ENCODE measurements at places on chromosomes 16 and 17.

GRCh38 chr16:69182730-69183416 is 4.1 kb upstream of the SNTB2 start:
- no peak for DNase-seq

GRCh38 chr16:50441486-50442157 is 72.8 kb upstream of the BRD7 start:
- DNase-seq, result no peak

DNA sequence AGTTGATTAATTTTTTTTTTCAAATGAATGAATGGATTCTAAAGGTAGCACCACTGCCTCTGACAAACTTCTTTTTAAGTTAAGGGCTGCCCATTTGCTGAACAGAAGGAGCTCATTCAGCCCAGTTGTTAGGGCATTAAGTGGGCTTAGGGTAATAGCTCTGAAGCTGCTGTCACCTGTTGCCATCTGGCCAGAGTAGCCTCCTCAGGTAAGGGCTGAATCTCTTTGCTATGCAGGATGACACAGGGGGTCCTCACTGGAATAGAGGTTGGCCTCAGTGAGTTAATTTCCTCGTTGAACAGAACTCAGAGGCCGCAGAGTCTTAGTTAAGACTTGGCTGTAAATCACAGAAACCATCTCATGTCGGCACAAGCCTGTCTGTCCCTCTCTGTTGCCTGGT is 232.8 kb downstream of the CCDC182 start:
- DNase-seq, result no peak

DNA sequence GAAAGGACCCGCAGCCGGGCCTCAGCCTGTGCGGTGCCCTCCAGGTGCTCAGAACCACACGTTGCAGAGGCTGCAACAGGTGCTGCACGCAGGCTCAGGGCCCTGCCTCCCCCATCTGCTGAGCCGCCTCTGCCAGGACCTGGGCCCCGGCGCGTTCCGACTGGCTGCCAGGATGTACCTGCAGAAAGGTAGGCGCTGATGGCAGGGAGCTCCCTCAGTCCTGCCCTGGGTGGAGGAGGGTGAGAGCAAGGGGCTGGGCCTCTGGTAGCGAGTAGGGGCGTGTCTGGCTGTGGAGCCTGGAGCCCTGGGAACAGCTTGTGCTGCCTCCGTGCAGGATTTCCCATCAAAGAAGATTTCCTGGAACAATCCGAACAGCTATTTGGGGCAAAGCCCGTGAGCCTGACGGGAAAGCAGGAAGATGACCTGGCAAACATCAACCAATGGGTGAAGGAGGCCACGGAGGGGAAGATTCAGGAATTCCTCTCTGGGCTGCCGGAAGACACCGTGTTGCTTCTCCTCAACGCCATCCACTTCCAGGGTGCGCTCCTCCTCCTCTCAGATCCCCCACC is 4.4 kb downstream of the SERPINF2 start:
- DNase-seq, result no peak

- DNase-seq, result no peak
Measured at GRCh38 chr16:12868169-12868568, 33.2 kb upstream of the SHISA9 start.

DNA sequence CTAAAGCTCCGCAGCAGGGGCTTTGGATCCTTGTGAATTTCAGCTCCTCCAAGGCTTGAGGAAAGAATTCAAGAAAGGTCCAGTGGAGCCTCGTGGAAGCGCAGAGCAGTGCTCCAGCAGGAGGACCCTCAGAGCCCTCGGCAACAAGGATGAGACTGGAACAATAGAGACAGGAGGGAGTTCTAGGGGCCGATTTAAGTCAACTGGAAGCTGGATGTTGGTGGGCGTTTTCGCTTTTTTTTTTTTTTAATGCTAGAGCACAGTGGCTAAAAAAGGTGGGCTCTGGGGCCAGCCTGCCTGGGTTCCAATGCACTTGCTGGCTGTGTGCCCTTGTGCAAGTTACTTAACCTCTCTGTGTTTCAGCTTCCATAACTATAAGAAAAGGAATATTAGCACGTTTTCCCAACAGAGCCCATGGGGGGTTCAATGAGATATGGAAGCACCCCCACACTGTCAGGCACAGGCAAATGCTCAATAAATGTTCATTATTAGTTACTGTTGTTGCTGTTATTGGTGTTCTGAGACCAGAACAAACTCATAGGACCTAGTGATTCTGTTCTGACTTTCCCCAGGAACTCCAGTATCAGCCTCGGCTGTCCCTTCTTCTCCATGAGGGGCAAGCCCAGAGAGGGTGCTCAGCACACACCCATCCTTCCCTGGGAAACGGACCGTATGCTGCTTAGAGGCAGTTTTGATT is 5.3 kb upstream of the CBX8 start:
- no peak for DNase-seq

DNA sequence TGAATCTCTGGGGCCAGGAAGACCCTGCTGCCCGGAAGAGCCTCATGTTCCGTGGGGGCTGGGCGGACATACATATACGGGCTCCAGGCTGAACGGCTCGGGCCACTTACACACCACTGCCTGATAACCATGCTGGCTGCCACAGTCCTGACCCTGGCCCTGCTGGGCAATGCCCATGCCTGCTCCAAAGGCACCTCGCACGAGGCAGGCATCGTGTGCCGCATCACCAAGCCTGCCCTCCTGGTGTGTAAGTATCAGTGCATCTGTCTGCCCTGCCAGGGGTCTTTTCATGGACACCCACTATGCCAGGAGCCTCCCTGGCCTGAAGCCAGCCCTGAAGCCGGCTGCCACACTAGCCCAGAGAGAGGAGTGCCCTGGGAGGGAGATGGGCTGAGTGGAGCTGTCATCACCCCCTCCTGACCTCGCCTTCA is at the start of gene CETP:
Gene CETP, plus strand, starts transcription at position 100 of the 431 bp plus-strand sequence. Its CDS starts 30 bp downstream, at position 130.
- DNase-seq, result no peak

- no peak for DNase-seq
Measured at GRCh38 chr17:4974115-4974670, 6.6 kb upstream of the SPAG7 start.

GRCh38 chr17:34378664-34379101 is 15.7 kb upstream of the CCL1 start:
- DNase-seq, result no peak

- no peak for DNase-seq
Measured at GRCh38 chr17:48374650-48375230, 55.3 kb downstream of the SKAP1 start.
